ENCODE measurements at places on chromosomes 6 and 20.

- no peaks in the 10 kb centered on the region for H3K36me3 ChIP-seq
- peaks cover 4% of the 10 kb centered on the region for H3K4me1 ChIP-seq
Measured at GRCh38 chr6:108677894-108678293, 117.2 kb downstream of the FOXO3 start.

DNA sequence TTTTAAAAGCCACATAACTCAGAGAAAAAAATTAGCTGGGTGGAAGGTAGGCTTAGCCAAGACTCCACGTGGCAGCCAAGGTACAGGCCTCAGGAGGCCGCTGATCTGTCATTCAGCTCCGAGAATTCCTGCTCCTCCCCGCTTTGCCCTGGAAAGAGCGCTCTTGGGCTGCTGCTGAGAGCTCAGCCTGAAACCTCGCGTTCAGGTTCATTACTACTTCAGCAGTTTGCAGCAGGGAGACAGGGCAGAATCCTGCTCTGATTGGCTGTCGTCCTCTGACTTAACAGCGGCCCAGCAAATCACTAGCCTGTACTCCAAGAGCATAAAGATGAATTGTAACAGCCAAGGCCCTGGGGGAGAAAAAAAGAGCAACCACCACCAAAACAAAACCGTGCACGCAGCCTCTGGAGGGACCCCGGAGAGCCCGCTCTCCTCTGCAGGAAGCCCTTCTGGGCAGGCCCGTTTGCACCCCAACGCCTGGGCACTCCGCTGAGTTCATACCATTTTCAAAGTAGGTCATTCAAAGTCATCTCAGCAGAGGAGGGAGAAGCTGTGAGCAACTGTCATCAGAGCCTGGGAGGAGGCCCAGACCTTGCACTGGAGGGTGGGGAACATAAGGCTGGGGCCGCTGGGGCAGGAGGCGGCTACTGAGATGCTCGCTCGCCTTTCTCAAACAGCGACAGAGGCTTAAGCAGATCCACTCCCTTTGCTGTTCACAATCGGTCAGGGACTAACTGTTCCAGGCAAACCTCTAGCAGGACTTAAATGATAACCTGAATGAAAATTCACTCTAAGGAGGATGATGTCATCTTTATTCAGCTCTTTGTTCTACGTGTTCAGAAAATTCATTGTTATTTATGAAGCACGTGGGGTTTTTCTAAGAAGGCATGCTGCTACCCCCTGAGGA, 42.3 kb upstream of the ATXN1 start:
- no peaks in the 10 kb centered on the region for H3K36me3 ChIP-seq
- peaks cover 19% of the 10 kb centered on the region for H3K27me3 ChIP-seq
- no peak overlapping the region for H3K4me3 ChIP-seq
- DNase-seq, result no peak

DNA sequence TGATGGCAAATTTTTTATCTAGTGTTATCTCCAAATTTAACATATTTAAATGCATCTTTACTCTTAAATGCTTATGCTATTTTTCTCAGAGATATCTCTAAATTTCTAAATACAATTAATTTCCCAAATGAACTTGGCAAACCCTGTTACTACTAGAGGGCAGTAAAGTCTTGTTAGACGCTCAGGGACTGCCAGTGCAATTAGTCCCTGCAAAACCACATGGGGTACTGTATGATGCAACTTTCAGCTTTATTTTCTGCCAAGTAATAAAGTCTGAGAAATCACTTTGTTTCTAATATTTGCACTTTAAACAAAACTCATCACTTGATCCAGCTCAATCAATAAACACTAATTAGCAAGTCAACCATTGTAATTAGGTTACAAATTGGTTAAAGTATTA, 76.0 kb upstream of the ADGRB3 start:
- no peak overlapping the region for H3K4me3 ChIP-seq
- DNase-seq, result no peak
- H3K4me1 ChIP-seq, result no peaks in the 10 kb centered on the region
- no peak overlapping the region for H3K27ac ChIP-seq
- no peaks in the 10 kb centered on the region for H3K27me3 ChIP-seq

GRCh38 chr6:5135788-5136376, 50.7 kb downstream of the PPP1R3G start:
- peak; percentile 15 for DNase-seq
- no peak overlapping the region for H3K4me3 ChIP-seq
- H3K36me3 ChIP-seq, result no peaks in the 10 kb centered on the region

DNA sequence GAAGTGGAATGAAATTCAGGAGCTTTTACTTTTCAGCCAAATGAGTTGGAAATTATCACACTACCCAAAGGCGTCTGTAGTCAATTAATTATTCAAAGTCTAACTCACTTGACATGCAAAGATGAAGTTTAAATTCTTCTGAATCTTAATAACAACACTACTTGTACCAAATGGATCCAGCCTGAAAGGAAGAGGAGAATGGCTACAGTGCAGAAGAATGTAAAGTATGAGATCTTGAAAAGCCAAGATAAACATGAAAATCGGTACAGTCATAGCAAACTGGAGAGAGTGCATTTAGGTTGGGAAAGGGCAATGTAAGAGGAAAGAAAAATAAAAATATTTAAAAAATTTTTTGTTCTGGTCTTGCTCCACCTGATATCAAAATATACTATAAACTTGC, 195.5 kb downstream of the SIM1 start:
- no peak overlapping the region for H3K4me3 ChIP-seq
- peaks cover 4% of the 10 kb centered on the region for H3K27me3 ChIP-seq
- no peak for DNase-seq
- H3K27ac ChIP-seq, result no peak overlapping the region

DNA sequence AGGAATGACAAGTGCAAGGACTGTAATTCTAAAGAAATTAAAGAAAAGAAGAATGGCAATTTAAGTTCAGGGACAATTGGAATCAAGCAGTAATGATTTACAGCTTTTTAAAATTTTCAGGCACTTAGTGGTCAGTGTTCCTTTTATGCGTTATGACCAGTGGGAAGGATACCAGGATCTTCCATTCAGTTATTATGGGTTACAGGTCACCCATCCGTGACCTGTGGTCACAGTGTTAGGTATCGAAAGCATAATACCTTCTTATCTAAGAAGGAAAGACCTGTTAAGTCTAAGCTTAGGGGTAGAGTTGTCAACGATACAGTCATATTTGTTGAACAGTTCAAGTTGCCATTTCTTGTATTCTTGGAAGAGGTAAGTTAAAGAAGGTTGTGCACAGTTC, 253.8 kb downstream of the LAMA2 start:
- H3K4me1 ChIP-seq, result no peaks in the 10 kb centered on the region
- no peaks in the 10 kb centered on the region for H3K36me3 ChIP-seq
- H3K4me3 ChIP-seq, result no peak overlapping the region
- no peak for DNase-seq
- no peaks in the 10 kb centered on the region for H3K27me3 ChIP-seq

DNA sequence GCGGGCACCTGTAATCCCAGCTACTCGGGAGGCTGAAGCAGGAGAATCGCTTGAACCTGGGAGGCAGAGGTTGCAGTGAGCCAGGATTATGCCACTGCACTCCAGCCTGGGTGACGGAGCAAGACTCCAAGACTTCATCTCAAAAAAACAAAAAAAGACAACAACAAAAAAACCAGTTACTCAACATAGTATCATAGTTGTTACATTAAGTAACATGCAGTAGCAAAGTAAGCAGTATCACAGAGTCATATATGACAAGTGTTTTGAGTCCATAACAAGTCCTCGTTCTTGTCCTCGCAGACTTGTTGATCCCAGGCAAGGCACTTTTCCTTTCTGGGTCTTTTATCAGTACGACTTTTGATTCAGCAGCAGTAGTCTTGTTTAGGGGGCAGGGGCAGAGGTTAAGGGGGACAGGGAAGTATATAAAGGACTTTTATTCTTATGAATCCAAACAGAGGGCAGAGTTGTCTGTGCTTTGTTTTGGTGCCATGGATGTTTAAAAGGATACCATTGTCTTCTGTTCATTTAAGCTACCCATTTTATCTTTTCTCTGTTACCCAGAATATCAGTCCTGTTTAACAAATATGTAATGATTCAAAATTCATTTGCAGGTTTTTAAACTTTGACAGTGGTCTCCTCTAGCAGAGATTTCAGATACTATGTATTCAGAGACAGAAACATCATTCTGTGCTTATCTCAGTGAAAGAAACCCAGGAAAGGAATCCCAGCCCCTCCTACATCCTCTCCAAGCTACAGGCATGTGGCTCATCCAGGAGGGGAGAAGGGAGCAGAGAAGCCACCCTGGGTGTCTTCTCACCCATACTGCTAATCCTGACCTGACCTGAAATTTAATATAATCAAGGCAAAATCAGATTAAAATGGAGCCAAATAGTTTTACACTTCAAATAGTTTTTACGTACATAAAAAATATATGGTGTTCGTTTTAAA, 137.9 kb upstream of the EDN1 start:
- H3K27ac ChIP-seq, result no peak overlapping the region
- DNase-seq, result no peak
- no peaks in the 10 kb centered on the region for H3K27me3 ChIP-seq
- peaks cover 33% of the 10 kb centered on the region for H3K4me1 ChIP-seq

DNA sequence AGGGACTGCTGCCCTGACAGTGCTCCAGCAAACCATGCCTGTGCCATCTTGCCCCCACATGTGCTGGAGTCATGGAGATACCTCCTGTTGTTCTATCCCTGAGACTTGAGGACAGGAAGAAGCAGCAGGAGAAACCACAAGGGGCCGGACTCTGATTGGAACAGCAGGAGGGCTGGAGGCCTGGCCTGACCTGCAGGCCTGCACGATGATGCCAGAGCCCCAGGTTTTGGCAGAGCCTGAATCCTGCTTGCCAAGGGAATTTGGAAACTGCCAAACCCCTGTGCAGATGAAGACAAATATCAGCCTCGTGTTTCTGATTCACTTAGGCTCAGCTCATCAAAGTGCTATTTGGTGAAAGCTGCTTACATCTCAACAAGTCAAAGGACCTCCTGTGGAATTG, 177.6 kb downstream of the MAFB start:
- H3K27me3 ChIP-seq, result no peaks in the 10 kb centered on the region
- no peak overlapping the region for H3K27ac ChIP-seq

DNA sequence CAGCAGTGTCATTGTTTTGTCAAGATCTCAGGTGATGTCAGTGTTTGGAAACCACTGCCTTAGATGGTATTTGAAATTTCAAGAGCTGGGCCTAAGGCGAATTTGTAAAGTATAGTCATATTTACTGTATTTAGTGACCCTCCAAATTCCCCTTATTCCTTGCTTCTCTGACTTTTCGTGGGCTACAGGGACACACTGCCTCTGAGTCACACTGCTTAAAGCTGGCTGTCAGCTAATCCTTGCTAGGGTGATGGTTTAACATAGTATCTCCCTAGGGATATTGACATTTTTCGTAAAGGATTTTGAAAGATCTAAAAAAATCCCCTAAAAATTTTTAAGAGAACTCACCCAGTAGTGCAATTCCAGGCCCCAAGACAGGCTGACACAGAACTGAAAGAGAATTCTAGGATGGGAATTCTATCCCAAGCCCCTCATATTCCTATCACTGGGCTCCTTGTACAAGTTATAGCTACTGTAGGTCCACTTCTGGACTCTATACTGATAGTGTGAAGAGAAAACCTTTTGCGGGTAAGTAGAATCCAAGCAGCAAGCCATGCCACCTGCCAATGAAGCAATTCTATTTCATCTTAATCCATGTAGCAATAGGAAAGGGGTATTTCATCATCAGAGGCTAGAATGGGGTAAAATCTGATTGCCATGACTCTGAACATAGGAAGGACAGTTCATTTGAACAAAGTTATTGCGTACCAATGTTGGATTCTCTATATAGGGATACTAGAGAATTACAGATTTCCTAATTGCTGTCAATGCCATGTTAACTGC, 4.3 kb downstream of the BMP6 start:
- DNase-seq, result no peak
- H3K27me3 ChIP-seq, result peaks cover 64% of the 10 kb centered on the region
- H3K4me1 ChIP-seq, result peaks cover 14% of the 10 kb centered on the region
- no peak overlapping the region for H3K4me3 ChIP-seq

DNA sequence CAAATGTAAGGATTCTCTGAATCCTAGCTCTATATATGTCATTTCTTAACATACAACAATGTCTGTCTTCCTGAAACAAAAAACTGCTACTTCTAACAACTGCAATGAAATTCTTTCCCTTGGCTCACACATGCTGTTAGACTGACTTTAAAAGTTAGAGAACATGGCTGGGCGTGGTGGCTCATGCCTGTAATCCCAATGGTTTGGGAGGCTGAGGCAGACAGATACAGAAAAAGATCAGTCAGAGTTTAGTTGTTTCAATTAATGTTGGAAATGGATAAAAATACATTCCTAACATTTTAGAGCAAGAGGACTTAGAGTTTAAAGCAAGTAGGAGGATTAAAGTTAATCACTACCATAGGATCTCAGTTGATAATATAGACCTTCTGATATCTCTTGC, 28.7 kb upstream of the KIAA1586 start:
- H3K4me1 ChIP-seq, result no peaks in the 10 kb centered on the region
- H3K36me3 ChIP-seq, result no peaks in the 10 kb centered on the region
- H3K4me3 ChIP-seq, result no peak overlapping the region
- DNase-seq, result no peak
- no peak overlapping the region for H3K27ac ChIP-seq

DNA sequence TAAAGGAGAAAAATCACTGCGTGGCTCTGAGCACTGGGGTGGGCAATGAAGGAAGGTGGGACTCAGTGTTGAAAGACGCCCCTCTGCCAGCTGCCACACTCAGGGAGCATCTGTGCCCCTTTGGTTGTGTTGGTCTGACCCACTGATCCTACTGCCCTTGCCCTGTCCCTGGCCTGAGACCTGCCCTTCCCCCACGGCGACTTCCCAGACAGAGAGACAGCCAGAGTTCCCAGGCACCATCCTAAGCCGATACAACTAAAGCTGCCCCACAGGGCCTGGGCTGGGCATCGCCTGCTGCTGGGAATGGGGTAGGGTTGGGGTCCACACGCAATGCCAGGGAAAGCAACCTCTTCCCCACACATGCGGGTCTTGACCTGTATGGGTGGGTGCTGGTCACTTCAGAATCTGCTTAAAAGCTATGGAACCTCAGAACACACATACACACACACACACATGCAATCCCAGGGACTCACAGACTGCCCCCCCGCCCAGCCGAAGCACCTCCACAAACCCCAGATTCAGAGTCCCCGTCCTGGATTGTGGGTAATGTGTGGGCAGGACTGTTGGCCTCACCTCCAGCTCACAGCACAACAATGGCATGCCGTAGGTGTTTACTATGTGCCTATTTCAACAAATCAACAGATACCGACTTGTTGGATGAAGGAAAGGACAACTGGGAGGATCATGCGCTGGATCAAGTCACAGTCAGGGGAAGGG, 10.9 kb upstream of the SPDEF start:
- no peak for DNase-seq
- no peaks in the 10 kb centered on the region for H3K4me1 ChIP-seq
- H3K4me3 ChIP-seq, result no peak overlapping the region
- no peaks in the 10 kb centered on the region for H3K36me3 ChIP-seq

GRCh38 chr20:44457016-44457415, 18.7 kb upstream of the TTPAL start:
- H3K36me3 ChIP-seq, result no peaks in the 10 kb centered on the region
- no peak overlapping the region for H3K27ac ChIP-seq
- H3K27me3 ChIP-seq, result no peaks in the 10 kb centered on the region

GRCh38 chr6:148463671-148464070, 121.0 kb downstream of the SASH1 start:
- peaks cover 17% of the 10 kb centered on the region for H3K27me3 ChIP-seq
- H3K4me3 ChIP-seq, result no peak overlapping the region
- H3K4me1 ChIP-seq, result no peaks in the 10 kb centered on the region
- no peak for DNase-seq
- no peaks in the 10 kb centered on the region for H3K36me3 ChIP-seq

- no peak overlapping the region for H3K4me3 ChIP-seq
- DNase-seq, result no peak
- peaks cover 89% of the 10 kb centered on the region for H3K27me3 ChIP-seq
- peaks cover 10% of the 10 kb centered on the region for H3K4me1 ChIP-seq
- H3K27ac ChIP-seq, result no peak overlapping the region
Measured at GRCh38 chr6:117267766-117268534, 2.6 kb downstream of the VGLL2 start.

All from T-helper 2 cell treated with Interferon-gamma antibody and Interleukin-4, amounts not matched to agents 5 μg/mL and 100 μg/mL, for 36 hours (primary cell).